Stimulated activated CD8-positive, alpha-beta memory T cell treated with anti-CD3 and anti-CD28 coated beads, Interleukin-4, amount 100 ng/mL, for 4 hours (primary cell): ENCODE measurements at places on chromosomes 5 and 9.

DNA sequence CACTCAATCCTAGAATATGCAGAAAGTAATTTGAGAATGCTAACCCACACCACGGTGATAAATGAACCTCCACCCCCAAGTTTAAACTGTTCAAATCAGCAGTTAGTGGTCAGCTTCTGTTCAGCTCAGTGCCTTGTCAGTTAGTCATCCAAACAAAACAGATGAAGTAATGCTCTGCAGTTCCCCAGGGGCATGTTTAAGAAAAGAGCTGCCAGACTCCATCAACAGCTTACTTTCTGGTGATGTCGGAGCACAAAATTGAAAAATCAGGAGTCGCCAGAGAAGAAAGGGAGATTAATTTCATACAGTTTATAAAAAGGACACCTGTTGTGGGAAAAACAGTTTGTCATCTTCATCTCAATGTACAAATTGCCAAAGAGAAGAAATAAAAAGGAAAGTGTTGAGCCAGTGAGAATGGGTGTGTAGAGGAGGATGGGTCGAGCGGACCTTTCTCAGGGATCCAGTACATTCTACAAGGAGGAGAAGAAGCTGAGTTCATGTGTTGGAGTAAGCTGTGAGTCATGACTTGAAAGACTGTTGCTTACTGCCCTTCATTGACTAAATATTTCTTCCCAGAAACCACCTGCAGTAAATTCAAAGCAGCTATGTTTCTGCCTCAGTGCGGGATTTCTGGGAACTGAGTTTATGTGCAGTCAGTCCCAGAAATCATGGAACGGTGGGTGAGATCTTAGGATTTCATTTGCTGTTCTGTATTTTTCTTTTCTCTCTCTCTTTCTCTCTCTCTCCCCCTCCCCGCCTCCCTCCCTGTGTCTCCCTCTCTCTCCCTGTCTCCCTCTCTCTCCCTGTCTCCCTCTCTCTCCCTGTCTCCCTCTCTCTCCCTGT lies 13.7 kb downstream of the TRIO start:
- no peak for DNase-seq

GRCh38 chr9:116039312-116039711 lies 114.3 kb upstream of the PAPPA start:
- DNase-seq, result no peak

GRCh38 chr5:139138809-139139208 lies 59.4 kb downstream of the SIL1 start:
- no peak for DNase-seq

DNA sequence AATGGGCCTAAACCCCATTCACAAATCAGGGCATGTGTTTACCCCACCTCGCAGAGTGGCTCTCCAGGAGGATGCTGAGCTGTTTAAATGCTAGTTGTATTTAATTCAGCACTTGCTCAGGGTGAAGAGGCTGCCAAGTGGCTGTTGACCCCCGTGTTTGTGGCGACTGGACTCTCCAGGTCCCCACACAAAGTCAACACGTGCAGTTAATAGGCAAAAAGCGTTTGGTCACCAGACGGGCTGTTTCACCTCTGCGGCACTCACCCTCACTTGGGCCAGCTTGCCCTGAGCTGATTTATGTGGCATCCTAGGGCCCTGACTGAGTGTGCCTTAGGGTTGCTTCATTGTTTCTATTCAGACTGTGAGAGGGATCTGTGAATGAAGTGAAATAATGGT lies 152.3 kb downstream of the GAS1 start:
- DNase-seq, result no peak

- no peak for DNase-seq
Observed at GRCh38 chr5:15887093-15887492, 292.5 kb downstream of the MARCHF11 start.

DNA sequence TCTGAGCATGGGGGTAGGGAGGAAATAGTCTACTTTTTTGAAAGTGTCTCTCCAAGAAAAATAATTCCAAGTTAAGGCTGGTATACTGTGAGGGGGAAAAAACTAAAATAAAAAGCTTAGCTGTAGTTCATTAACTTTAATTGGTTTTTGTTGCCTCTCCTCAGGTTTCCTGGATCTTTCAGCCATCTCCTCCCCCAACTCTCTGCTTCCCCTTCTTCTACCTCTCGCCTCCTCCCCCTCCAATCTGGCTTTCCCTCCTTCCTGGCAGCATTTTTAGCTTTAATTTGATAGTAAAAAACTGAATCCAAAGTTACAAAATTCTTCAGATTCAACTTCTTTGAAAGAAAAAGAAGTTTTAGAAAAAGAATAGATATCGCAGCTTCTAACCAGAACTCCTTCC lies 462.6 kb downstream of the CETN3 start:
- no peak for DNase-seq

DNA sequence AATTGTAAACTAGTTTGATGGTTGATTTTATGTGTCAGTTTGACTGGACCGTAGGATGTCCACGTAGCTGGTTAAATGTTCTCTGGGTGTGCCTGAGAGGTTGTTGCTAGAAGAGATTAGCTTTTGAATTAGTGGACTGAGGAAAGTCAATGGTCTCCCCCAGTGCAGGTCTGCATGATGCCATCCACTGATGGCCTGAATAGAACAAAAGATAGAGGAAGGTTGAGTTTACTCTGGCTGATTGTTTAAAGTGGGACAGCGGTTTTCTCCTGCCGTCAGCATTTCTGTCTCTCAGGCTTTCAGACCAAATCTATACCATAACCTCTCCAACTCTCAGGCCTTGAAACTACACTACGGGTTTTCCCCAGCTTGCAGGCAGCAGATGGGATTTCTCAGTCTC lies 899.2 kb upstream of the WWC1 start:
- DNase-seq, result no peak

DNA sequence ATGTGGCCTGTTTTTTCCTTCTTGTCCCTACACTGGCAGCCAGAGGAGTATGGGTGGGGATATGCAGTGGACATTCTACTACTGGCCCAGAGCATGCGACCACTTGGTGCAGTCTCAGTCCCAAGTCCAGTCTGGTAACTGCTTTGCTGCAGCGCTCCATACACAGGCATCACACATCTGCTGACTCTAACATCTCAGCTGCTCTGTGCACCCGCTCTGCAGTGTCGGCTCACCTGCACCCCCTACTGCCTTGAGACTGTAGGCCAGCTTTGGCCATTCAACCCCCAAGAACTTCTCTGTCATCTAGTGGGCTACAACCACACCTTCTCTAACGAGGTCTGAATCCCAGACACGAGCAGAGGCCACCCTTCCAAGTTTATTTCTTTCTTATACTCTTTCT lies 46.4 kb upstream of the SLCO6A1 start:
- DNase-seq, result no peak

- no peak for DNase-seq
Observed at GRCh38 chr9:97766092-97766491, 69.0 kb upstream of the XPA start.

DNA sequence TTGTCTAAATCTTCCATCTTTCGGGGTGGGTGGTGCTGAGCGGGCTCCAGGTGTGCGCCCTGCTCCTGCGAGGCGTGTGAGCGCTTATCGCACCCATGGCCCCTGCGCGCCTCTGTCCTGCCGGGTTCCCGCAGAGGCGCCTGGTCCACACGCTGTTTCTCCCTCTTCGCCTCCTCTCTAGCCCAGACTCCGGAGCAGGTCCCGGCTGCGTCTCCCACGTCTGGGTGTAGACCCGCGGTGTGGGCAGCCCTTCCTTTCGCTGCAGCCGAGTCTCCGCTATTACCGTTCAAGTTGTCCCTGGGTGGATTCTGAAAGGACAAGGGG lies 40.5 kb upstream of the PLEKHG4B start:
- no peak for DNase-seq

DNA sequence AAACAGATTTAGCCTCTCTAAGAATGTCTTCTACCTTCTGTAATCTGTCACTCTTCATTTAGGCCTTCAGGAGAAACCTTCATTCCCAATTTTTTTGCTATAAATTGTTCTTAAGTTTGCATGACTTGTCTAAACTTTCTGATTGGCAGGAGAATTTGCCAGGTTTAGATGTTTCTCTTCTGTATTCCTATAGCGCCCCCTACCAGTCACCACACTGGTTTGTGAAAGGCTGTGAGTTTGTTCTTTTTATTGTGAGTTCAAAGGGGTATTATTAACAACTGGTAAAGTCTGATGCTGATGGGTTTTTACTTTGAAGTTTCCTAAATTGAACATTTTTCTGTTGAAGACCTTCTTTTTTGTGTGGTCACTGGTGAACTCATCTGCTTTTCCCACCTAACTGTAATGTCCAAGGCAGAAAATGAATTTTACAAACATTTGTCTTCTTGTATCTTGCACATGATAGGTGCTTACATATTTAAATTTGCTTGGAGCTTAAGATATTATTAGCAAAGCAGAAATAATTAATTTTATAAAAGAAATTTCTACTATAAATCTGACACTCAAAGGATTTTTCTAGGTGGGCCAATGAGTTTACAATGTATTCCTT lies 18.4 kb upstream of the F2RL2 start:
- peak; percentile 37 for DNase-seq

GRCh38 chr9:111731928-111732327 lies 62.8 kb downstream of the SHOC1 start:
- no peak for DNase-seq

- DNase-seq, result no peak
Observed at GRCh38 chr5:143968071-143968878, 156.3 kb downstream of the HMHB1 start.

GRCh38 chr9:120985819-120986222 lies 59.2 kb upstream of the TRAF1 start:
- no peak for DNase-seq

GRCh38 chr5:159100782-159101646 lies 1.3 kb upstream of the EBF1 start:
- DNase-seq, result no peak

DNA sequence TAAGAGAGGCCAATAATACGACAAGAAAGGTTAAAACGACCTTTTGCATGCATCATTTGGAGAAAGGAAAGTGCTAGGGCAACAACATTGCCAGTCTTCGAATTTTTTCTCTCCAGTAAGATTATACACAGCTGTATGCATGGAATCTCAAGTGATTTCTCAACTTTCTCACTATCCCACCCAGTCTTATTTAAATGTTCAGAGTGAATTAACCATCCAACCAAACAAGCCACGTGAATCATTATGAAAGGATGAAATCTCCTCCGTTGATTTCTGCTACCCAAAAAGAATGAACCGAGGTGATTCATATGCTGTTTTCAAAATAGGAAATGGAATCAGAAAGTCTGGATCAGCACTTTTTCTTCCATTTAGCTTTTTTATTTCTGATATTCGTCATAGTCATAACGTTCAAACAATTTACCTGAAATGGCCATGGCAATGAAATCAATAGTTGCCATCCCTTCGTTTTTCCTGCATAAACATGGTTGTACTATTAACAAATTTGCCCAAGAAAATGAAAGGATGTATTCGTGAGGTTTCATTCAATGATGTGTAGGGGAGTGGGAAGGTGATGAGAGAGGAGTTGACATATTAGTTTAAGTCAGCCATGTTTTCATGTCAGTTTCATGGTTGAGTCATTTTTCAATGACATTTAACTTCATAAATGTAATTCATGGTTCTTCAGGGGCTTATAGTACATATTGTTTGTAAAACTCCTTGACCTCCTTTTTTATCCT lies 170.9 kb upstream of the WWC1 start:
- no peak for DNase-seq

DNA sequence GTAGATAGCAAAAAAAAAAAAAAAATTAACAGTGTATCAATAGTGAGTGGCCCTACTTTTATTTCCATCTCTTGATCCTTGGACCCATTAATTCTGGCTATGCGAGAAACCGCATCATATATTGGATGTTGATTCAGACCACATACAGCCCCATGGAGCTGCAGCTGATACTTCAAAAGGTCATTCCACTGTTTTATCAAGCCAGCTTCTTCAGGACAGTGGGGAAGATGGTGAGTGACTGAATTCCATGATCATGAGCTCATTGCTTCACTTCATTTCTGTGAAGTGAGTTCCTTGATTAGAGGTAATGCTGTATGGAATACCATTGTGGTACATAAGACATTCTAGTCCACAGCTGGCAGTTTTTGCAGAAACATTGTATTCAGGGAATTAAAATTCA lies 222.9 kb upstream of the MEF2C start:
- DNase-seq, result no peak

GRCh38 chr5:178590141-178590923 lies at the start of gene COL23A1:
COL23A1 (minus strand) TSS chr5:178590393.
- peak; percentile 7 for DNase-seq

DNA sequence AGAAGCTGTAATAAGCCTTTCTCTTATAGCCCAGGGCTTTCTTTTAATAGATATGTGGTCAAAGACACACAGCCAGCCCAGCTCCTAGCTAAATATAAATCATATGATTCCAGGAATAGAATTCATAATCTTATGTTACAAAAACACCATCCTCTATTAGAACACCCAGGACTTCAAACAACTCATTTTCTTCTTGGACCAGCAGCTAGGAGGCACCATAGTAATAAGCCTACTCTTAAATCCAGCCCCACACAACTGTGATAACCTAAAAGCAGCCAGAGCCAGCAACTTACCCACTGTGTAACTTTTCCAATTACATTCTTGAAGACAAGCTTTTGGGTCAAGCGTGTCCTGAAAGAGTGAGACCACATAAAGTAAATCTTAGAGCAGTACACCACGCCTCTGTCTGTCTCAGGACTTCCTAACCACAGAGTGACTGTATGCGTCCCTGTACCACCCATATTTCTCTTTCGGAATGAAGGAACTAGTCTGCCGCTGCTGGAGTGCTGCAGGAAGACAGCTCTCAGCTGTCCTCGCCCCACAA lies 223.8 kb downstream of the TLE1 start:
- no peak for DNase-seq

GRCh38 chr5:172766287-172767108 lies 4.5 kb downstream of the DUSP1 start:
- no peak for DNase-seq

DNA sequence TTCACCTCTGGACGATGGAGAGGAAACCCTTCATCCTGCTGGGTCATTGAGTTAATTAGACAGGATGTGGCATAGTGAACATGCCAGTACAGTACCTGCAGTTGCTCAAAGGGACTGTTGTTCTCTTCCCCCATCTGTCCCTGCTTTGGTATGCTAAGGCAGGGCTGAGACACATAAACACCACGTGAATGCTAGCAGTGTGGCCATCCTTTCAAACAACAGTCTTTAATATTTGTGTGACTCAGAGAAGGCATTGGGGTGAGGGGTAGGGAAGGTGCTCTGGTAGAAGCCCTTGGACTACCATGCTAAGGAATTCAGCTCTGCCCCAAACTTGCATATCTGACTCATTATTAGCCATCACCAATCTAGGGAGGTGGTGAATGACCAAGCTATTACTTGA lies 180.2 kb upstream of the ZNF618 start:
- no peak for DNase-seq

GRCh38 chr9:4666042-4666699 lies at the start of gene SPATA6L:
SPATA6L (minus strand) TSS chr9:4666480; CDS start chr9:4666250, 230 bp downstream.
- DNase-seq, result no peak

DNA sequence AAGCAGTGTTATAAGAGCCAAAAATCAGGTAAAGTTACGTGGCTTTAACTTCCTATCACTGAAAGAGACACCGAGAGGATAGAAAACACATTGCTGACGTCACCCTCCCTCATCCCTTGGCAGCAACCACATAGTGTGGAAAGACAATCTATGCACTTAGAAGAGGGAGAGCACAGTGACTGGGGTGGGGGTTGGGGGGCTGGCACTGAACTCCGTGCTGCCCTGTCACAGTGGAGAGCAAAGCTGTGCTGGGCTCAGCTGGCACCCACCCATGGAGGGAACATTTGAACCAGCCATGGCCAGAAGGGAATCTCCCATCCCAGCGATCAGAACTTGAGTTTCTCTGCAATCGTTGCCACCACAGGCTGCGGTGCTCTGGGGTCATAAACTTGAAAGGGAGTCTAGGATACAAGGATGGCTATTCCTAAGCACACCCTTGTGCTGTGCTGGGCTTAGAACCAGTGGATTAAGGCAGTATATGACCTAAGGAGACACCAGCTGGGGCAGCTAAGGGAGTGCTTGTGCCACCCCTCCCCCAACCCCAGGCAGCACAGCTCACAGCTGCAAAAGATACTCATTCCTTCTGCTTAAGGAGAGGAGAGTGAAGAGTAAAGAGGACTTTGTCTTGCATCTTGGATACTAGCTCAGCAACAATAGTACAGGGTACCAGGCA lies 73.4 kb downstream of the KIAA0825 start:
- DNase-seq, result no peak
